ENCODE measurements at places on chromosomes 7 and 10. TPM values are rescaled to one million over a fixed set of nuclear protein-coding genes. Genes with fewer than 3 reads are reported as not detected.
A peak's percentile ranks its signal among the peaks of the same experiment; 100 is the strongest.

GRCh38 chr7:81767926-81768325, 1.9 kb downstream of the HGF start:
- DNase-seq: peak; percentile 69

DNA sequence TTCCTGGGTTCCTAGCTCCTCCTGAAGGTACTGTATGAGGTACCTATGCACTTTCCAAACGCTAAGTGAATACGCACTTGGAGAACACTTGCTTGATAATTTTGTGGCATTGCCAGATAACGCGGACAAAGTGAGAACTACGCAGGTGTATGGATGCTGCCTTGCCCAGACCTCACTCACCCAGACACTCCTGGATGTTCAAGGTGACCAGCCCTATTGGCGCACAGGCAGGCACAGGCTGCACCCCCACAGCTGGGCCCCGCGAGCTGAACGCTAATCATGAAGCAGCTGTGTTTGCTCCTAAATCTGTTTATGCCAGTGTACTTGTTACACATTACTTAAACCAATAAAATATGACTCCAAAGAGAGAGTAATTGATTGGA, 27.3 kb downstream of the DIP2C start:
- DNase-seq: no peak

GRCh38 chr10:122461367-122461728, at the start of gene HTRA1:
Gene HTRA1, plus strand, starts transcription at chr10:122461553. Its CDS starts 100 bp downstream, at chr10:122461653.
- DNase-seq: peak; percentile 73

EBLN1 gene
- total RNA-seq: not detected

- no peak for DNase-seq
Observed at GRCh38 chr7:158802535-158803366, 26.6 kb downstream of the ESYT2 start.

GRCh38 chr7:78279032-78279431, 480.5 kb downstream of the PHTF2 start:
- no peak for DNase-seq

DNA sequence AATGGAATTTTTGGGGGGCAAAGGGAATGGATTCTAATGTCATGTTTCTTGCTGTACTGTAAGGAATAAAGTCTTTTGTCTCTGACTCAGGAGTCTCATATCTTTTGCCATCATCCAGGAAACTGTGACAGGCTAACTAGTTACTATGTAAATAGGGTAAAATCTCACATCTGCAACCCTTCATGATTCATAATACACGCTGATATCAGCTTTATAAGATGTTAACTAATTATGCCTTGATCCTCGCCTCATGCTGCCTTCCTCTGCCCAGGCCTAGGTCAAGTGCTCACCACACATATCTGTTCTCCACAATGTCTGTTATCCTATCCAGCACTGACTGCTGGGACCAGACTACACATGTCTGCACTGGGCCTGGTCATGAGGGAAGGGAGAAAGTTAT, 81.3 kb upstream of the CXCL12 start:
- DNase-seq: no peak

BLNK gene
- total RNA-seq: not detected

GRCh38 chr10:107356396-107356795, 191.9 kb upstream of the SORCS1 start:
- DNase-seq: no peak

GRCh38 chr7:25087855-25088254, 37.2 kb downstream of the CYCS start:
- DNase-seq: no peak

GRCh38 chr10:30832001-30832748, 199.5 kb downstream of the ZNF438 start:
- no peak for DNase-seq

RGR gene
- not detected for total RNA-seq

CPA1 gene
- not detected for total RNA-seq

CALCR gene
- total RNA-seq: not detected

NSUN6 gene
- 3.6 TPM for total RNA-seq

CFAP58 gene
- total RNA-seq: 0.85 TPM

- no peak for DNase-seq
Observed at GRCh38 chr7:24862461-24862860, 105.2 kb upstream of the GSDME start.

DNA sequence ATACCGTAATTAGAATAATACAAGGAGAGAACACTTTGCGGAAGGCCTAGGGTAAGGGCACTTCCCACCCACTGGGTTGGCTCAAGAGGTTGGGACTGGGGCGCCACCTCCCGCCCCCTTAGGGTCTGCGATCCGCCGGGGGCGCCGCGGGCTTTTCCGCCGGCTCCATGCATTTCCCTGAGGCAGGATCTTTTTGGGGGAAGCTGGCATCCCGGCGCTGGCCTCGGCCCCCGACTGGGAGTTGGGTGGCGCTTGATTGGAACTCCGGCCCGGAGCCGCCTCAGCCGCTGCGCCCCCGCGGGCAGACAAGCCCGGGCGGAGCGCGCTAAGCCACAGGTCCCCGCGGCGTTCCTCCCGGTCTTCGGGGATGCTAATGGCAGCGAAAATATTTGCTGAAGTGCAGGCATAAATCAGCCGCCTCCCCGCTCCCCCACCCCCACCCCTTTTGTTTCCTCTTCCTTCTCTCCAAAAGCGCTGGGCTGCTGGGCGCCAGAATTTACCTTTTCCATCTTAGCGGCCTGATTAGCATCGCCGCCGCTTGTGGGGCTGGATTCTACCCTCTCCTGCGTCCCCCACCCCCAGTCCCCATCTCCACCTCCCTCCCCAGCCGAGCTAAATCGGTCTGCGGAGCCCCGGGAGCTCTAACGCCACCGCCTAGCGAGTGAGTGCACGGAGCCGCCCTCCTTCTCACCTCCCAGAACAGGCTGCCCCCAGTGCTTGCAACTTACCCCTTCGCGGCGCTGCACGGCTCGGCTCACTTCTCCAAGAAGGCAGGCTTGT, 5.1 kb downstream of the UNC5B start:
- peak; percentile 39 for DNase-seq

PKD1L1 gene
- 2.9 TPM for total RNA-seq

SFXN2 gene
- 7.1 TPM for total RNA-seq

- DNase-seq: peak; percentile 64
Observed at GRCh38 chr10:109956454-109957091, 33.3 kb upstream of the XPNPEP1 start.

DNA sequence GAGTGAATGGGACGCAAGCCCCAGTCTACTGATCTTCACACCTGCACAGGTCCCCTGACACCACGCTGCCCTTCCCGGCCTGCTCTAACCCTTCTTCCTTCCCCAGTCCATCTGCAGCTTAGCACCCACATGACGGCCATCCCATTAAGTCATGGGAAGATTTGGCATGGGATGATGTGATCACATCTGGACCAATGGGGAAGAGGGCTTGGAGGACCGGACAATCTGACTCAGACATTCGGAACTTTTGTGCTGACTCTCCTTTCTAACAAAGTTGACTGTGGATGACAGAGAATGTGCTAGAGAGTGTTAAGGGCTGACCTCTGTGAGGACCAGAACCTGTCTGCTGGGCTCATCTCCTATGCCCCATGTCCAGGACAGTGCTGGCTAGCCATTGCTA, 15.6 kb downstream of the CXCL12 start:
- DNase-seq: no peak

DNA sequence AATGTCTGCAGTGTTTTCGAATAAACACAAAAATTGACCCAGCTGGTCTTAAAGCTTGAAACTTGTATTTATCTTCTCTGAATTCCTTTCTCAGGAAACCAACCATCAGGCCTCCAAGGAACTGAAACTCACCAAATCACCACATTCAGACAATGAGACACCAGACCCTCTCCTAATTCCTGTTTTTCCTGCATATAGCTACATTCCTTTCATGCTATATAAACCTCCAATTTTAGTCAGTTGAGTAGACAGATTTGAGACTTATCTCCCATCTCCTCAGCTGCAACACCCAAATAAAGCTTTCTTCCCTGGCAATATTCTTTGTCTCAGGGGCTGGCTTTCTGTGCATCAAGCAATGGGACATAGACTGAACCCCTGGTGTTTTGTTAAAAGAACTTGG, 317.0 kb downstream of the CACNA2D1 start:
- no peak for DNase-seq

GRCh38 chr7:19290968-19291367, 145.7 kb upstream of the FERD3L start:
- no peak for DNase-seq

GRCh38 chr10:114613237-114613979, 44.7 kb downstream of the ABLIM1 start:
- DNase-seq: peak; percentile 51

- no peak for DNase-seq
Observed at GRCh38 chr10:92239151-92239599, 51.7 kb downstream of the CPEB3 start.

GRCh38 chr7:30080818-30081217, 52.6 kb downstream of the PLEKHA8 start:
- DNase-seq: no peak

GRCh38 chr10:25972631-25973030, 38.6 kb downstream of the MYO3A start:
- DNase-seq: no peak

GJC3 gene
- total RNA-seq: 0.42 TPM

MINPP1 gene
- 33.4 TPM for total RNA-seq
